ENCODE measurements at places on chromosomes 2 and 18.

DNA sequence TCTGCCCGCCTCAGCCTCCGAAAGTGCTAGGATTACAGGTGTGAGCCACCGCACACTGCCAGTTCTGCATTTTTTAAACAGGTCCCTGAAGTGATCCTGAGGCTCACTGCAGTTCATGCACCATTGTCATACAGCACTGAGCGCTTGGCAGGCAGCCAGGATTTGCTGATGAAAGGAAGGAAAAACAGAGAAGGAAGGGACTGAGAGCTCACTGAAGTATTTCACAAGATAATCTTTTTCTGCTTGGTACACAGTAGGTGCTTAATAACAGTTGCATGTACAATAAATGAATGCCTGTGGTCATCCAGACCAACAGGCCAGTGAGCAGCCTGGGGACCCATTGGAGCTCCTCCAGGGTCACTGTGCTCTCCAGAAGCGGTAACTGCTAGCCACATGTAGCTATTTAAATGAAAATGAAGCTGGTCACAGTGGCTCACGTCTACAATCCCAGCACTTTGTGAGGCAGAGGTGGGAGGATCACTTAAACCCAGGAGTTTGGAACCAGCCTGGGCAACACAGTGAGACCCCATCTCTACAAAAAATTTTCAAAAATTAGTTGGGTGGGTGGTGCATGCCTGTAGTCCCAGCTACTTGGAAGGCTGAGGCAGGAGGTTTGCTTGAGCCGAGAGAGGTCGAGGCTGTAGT, 33.1 kb upstream of the SMAD7 start:
- DNase-seq, result no peak

DNA sequence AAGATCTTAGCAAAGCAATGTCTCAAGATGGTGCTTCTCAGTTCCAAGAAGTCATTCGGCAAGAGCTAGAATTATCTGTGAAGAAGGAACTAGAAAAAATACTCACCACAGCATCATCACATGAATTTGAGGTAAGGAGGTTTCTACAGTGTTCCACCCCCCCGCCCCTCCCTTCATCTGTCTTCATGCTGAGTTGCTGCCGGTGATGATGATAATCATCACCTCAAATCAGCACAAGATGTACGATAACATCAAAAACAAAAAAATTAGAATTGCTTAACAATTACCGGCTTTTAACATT, 14.6 kb downstream of the UGP2 start:
- peak; percentile 26 for DNase-seq

DNA sequence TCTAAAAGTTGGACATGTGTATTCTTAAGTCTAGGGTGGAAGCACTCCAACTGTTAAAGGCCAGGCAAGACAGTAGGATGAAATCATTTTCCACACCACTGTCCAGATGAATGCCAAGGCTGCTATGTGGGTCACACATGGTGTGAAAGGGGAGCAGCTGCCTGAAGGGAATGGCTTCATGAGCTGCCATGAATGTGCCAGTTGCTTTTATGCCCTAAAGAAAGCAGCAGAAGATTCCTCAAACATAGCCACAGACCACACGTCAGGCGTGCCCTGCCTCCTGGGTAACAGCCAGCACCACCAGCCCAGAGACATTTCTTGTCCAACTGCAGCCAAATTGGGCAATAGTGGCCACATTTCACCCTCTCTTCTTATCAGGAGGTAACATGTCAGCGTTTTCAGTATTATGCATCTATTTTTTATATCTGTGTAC, 130.2 kb downstream of the MTCL1 start:
- DNase-seq, result no peak

DNA sequence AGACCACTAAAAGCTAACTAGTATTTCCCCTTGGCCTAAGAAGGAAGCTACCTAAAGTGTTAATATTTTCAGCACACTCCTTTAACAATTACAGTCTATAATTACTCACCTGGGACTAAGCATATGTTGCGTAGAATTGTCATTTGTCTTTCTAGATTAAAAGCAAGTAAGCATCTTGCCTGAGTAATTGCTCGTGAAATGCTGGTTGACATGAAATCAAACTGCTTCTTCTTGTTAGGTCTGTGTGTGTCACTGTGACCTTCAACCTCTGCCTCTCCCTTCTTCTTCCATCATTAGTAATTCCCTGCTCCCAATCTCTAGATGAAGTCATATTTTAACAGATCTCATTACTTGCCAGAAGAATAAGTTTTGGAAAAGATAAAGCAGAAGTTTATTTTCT, 212.2 kb downstream of the XIRP2 start:
- DNase-seq, result no peak

DNA sequence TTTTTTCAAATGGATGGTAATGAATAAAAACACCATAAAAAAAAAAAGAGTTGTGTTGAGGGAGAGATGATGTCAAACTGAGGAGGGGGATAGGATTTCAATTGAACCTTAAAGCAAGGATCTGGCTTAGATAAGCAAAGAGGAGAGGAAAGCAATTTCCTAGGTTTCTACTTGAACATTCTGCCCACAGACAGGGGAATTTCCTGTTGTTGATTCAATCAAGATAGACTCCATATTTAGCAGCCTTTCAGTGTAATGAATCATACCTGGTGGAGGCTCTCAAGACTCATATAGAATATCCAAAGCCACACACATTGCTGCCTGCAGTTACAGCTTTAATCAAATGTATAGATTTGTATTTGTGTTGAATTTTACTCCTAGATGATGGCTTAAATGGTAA, 294.4 kb upstream of the PIK3C3 start:
- no peak for DNase-seq

DNA sequence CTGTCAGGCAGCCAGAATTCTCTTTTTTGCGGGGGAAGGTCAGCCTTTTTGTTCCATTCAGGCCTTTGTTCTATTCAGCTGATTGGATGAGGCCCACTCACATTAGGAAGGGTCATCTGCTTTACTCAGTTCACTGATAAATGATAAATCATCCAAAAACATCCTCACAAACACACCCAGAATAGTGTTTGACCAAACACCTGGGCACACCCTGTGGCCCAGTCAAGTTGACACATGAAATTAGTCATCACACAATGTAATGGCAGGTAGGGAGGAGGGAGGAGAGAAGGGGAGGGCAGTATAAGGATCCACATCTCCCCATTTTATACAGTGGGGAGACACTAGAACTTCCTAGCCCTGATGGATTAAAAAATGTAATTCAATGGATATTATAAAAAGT, 8.3 kb upstream of the RMC1 start:
- DNase-seq, result no peak

DNA sequence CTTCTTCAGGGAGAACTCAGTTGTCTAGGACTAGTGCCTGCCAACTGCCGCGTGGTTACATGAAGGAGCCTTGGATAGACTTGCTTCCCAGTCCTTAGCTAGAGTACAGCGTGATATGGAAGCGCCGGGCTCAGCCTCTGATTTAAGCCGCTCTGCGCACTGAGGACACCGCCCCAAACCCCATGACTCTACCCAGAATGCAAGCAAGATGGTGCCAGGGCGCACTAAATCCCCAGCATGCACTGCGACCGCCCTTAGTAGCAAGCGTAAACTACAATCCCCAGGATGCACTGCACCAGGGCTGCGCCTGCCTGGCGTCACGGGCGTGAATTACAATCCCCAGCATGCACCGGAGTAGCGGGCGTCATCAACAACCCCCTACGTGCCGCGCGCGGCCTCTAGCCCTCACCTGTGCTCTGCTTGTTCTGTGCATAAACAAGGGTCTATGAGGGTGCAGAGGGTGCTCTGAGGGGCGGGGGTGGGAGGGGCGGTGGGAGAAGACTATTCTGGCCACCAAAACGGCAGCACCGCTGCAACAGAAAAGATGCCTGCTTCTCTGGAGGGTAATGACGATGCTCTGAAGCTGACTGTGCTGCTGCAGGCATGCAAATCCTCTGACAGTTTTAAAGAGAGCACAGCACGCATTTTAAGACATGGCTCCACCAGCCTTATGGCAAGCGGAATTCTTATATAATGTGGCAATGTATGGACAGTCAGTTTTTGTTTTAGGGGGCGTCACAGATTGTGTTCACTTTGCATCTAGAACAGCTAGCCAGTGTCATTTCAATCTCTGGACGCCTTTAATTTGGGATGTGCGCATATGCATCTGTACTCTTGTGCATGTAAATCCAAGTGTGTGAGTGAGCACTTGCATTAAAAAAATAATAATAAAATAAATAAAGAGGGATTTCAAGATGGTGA, 282.5 kb upstream of the MYT1L start:
- DNase-seq, result peak; percentile 52

- DNase-seq, result no peak
Measured at GRCh38 chr2:78979380-78980151, 45.9 kb upstream of the REG3G start.

GRCh38 chr2:106614511-106615291, 127.5 kb downstream of the CD8B2 start:
- DNase-seq, result no peak

DNA sequence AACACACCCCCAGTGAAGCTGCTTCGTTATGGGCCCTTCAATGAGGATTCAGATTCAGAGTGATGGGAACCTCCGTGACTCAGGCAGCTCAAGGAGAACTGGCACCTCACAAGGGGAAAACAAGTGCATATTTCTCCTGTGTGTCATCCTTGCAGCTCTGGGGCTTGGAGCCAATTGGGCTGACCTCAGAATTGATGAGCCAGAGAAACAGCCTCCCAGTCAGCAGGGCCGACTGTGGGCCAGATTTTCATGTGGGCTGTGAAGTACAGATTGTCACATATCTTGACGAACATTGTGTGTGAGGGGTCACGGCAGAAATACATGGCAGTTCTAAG, 189.6 kb upstream of the SP5 start:
- no peak for DNase-seq

DNA sequence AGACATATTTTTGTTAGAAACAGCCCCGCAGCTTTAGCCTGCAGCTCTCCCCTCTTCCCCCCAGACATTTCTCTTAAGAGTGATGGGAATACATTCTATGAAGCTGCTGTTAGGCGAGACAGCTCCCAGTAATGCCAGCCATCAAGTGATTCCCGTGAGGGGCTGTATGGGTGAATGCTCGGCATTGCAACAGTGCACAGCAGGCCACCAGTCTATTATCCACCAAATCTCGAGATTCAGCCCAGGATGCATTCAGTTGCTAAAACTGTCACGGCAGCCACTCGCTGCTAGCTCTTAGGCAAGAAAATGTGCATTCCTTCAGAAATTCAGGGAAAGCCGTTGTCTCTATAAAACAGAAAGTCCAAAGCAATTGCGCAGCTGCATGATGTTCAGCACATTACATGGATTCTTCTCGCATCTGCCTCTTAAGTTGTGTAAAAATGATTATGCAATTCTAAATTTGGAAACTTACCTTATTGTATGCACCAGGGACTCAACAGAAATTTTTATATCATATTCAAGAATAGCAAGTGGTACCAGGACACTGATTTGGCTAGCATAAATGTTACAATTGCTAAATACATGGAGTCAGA, 211.3 kb upstream of the ARL4C start:
- DNase-seq, result no peak

DNA sequence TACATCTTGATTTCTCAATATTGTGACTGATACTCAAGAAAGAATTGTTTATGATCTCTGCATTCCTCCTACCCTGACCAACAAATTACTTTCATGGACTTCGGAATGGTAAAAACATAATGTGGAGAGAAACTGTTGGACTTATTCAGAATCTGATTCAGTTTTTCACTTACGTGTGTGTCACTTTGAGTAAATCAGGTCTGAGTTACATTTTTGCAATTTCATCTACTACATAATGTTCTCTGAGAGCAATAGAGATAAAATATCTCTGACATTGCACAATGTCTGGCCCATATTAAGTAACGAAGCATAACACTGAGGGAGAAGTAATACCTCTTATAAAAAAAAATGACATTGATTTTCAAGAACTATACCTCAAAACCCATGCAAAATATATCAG, 1337.9 kb upstream of the CHAC2 start:
- no peak for DNase-seq

GRCh38 chr18:2932247-2933181, 80.4 kb downstream of the LPIN2 start:
- no peak for DNase-seq

DNA sequence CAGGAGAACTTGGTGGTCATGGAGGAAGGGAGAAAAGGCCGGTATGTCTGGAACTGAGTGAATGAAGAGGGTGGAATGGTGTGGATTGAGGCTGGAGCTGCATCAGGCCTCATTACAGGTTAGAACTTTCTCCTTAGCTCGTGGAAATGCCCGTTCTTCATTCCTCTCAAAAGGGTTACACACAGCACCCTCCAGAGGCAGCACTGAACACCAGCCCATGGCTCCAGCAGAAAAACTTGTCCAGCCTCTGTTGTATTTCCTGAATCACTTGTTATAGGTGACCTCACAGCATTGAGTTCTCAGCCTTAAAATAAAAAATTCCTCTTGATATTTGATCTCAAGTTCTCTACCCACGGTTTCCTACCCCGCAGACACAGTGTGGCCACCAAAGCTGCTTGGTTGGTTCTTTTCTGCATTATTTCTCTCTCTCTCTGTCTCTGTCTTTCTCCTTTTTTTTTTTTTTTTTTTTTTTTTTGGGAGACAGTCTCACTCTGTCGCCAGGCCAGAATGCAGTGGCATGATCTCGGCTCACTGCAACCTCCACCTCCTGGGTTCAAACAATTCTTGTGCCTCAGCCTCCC, 89.6 kb downstream of the ITGB1BP1 start:
- no peak for DNase-seq

DNA sequence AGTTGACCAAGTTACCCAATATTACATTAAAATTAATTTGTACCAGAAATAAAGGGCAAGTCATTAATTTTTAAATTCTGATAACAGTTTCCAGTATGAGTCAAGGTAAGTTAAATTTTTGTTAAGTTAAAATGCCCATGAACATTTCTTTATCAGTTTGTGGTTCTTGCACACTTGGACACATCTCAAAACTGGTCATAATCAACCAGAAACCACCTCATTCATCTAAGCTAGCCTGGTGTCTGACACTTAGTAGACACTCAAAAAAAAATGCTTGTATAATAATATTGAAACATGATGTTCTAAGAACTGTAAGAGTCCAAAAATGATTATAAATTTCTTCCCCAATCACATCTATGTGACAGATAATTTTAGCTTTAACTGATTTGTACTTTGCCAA, 62.4 kb downstream of the SATB2 start:
- no peak for DNase-seq

- DNase-seq, result no peak
Measured at GRCh38 chr2:26243470-26244308, 743 bp downstream of the HADHA start.

GRCh38 chr18:78586586-78586985, 393.0 kb upstream of the SALL3 start:
- DNase-seq, result no peak

DNA sequence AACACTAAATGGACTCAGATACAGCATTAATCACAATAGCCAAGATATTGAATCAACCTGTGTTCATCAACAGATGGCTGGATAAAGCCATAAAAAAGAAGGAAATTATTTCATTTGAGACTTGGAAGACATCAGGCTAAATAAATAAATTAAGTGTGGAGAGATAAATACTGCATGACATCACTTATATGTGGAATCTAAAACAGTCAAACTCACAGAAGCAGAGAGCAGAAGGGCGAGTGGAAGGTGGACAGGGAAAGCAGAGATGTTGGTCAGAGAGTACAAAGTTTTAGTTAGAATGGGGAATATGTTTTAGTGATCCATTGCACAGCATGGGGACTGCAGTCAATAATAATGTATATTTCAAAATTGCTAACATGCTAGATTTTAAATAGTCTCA, 207.2 kb downstream of the VAPA start:
- no peak for DNase-seq

- DNase-seq, result no peak
Measured at GRCh38 chr18:72409903-72410302, 134.2 kb downstream of the CBLN2 start.

- no peak for DNase-seq
Measured at GRCh38 chr2:68086166-68086565, 23.4 kb upstream of the C1D start.
